Epithelial cell of esophagus (primary cell): ENCODE measurements at places on chromosomes 1 and 21.

DNA sequence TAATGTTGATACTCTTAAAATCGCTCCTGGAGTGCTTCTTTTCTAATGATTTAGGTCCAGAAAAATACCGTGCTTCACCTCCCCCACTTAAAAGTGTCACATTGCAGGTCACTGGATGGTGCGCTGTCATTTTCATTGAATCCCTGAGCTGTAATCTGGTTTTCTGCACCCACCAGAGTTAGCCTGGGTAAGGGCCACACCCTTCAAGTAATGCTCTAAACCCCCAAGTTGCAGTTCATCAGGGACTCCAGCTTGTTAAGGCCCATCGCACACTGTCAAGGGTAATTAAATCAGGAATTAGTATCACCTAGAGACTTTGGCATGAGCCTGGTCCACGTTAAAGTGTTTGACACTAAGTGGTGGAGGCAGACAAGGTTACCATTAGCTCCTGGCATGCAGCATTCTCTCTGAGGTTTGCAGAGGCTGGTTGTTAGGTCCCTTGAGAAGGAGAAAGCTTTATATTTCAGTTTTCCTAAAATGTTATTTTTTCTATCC, 34.0 kb downstream of the ASTN1 start:
- no peak for DNase-seq

- no peak for DNase-seq
These were observed 11.0 kb downstream of the ABCB10 start for GRCh38 chr1:229547542-229547941.

DNA sequence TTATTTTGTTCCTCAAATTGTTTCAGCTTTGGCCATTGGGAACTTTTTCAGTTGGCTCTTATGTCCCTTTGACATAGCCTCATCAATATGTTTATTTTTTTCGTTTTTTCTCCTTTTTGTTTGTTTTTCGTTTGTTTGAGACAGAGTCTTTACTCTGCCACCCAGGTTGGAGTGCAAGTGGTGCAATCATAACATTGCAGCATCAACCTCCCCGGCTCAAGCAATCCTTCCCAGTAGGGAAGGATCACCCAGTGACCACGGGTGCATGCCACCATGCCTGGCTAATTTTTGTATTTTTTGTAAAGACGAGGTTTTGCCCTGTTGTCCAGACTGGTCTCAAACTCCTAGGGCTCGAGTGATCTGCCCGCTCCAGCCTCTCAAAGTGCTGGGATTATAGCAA, 8.1 kb downstream of the POLR3GL start:
- no peak for DNase-seq

GRCh38 chr1:13751985-13752384, 52.0 kb downstream of the PRDM2 start:
- no peak for DNase-seq

GRCh38 chr1:110688514-110688913, 13.8 kb upstream of the KCNA3 start:
- no peak for DNase-seq

GRCh38 chr1:4380564-4381168, 273.7 kb upstream of the AJAP1 start:
- peak; percentile 11 for DNase-seq

GRCh38 chr21:29299046-29299915, 559 bp downstream of the BACH1 start:
- DNase-seq: peak; percentile 54
